ENCODE measurements at places on chromosomes 2 and 18. TPM values are rescaled to one million over a fixed set of nuclear protein-coding genes. Genes with fewer than 3 reads are reported as not detected.

GRCh38 chr18:54222922-54223567, 1.4 kb downstream of the MBD2 start:
- no peak for DNase-seq

PELI1 gene
- 6.7 TPM for total RNA-seq

PMAIP1 gene
- total RNA-seq, result 7.7 TPM

DNA sequence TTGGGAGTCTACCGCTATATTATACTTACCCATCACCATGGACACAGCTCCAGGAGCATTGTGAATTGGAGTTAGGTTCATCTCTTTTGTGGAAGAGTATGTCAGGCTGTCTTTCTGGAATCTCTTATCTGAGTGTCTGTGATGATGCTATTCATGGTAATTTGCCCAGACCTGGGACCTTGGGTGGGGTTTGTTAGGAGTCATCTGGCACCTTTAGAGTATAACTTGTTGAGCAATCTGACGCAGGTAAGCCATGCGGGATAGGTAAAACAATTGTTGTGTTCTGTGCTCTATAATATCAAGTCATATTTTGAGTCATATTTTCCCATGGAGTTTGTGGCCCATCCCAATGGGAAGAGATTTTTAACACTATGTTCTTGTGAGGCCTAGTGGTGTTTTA, 49.7 kb upstream of the MAPRE2 start:
- DNase-seq, result no peak

DNA sequence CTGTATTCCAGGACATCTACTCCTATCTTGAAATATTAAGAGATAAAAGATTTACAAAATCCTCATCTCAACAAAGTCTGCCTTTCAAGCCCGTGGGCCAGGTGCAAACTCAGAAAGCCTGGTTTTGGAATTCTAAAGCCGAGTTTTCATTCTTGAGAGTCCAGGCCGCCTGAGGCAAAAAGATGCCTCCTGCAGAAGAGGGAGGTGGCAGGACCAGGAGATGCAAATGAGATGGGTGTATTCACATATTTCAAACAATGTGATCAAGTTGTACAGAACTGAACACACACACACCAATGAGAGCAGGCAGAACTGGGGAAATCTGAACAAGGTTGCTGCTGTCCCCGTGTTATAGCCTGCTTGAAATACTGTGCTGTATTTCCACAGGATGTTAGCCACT, 7.7 kb upstream of the HS6ST1 start:
- DNase-seq, result no peak

DNA sequence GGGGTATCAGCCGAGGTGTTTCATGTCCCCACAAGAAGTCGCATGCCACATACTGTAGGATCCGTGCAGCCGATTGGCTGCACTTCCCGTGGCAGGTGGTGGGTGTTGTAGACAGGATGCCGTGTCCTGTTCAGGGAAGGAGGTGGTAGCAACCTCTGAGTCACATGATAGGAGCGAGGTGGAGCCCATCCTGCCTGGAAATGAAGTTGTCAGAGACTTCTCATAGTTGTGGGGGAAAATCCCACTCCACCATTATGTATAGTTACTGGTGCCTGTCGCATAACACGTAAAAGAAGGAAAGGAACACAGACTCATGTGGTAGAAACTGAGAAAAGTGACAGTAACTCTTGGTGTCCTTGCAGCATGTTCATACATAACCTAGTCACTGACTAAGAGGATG, 91.4 kb upstream of the IL1R2 start:
- DNase-seq, result no peak

FAM124B gene
- total RNA-seq, result 0.08 TPM

LRP1B gene
- 0.54 TPM for total RNA-seq

DNA sequence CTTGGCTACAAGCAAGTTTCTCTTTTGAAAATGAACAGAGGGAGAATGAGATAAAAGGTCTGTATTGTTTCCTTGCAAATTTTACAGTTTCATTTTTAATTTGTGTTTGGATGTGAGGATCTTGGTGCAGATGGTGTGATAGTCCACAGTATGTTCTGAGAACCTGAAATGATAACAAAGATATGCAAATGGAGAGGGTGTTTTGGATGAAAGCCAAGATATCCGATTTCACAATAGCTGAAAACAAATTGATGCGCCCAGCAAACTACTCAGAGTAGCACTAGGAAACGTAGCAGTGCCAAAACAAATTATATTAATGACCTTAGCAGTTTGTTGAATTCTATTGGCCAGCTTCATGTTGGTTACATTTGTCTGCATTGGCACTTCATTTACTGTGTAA, 683.5 kb downstream of the TMEM182 start:
- no peak for DNase-seq

- no peak for DNase-seq
These were observed 51.1 kb downstream of the RTN4 start for GRCh38 chr2:54999182-54999581.

Data from Panc1 (cell line).